ENCODE measurements at places on chromosomes 1 and 21.
A peak's percentile ranks its signal among the peaks of the same experiment; 100 is the strongest.

DNA sequence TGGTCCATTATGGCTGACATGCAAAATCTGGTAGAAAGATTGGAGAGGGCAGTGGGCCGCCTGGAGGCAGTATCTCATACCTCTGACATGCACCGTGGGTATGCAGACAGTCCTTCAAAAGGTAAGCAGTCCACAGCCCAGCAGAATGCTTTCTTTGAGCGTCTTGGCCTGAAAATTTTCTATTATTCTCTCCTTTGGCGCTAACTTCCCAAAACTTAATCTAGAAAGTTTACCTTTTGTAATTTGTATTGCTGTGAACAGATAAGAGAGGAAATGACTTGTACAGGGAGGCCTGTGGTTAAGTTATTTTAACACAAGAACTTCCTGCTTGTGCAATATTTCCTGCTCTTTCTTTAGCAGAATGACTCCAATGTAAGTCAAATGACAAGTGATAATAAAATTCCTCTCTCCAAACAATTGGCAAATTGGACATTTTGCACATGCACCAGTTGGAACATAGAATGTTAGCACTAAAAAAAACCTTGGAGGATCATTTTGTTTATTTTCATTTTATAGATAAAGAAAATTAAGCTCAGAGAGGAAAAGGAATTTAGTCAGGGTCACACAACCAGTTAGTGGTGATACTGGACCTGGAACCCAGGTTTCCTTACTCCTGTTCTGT is 18.9 kb downstream of the CAP1 start:
- peak; percentile 37 for DNase-seq

DNA sequence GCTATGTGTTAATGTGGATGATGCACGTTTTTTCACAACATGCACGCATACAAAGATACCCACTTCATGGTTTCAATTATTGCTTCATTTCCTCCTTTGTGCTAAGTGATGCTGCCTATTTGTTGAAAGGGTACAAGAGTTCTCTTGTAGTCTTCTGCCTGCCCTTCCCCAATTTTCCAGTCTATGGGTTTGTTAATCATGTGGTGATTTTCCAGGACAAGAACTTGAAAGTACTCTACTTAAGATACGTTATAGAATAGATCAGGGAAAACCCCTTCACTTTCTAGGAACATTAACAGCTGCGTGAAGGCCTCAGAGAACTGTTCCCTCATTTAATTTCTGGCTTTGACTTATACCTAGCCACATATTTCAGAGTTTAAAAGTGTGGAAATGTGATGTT is 52.1 kb upstream of the SLC44A3 start:
- DNase-seq: no peak

- DNase-seq: no peak
These were observed 93.7 kb downstream of the CTH start for GRCh38 chr1:70504821-70505193.

DNA sequence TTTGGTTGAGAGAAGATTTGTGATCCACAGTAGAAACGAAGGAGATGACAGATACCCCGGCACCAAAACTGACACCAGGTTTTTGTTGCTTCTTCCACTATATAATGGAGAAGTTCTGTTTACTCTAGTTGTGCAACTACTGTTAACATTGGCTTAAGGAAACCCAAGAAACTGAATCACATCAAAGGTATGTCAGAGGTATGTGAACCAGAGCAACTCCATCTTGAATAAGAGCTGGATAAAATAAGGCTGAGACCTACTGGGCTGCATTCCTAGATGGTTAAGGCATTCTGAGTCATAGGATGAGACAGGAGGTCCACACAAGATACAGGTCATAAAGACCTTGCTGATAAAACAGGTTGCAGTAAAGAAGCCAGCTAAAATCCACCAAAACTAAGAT is 173.7 kb upstream of the CAMK1G start:
- no peak for DNase-seq

DNA sequence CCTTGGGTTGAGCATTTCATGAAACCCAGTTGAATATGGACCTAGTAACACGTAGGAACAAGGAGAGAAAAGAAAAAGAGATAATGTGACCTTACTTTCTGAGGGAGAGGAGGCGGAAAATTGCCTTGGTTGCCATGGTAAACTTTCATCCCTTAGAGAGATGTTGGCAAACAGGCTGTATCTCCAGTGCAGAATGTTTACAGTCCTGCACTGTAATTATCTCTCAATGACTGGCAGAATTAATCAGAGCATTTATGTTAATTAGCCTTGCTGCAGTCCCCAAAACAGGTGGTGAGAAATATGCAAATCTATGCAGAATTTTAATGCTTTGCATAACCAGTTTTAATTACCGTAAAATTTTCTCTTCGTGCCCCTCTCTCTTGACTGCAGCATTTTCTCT is 147.3 kb downstream of the CD247 start:
- DNase-seq: no peak

All from HT-29 (cell line).